ENCODE measurements at places on chromosomes 16 and 17.

GRCh38 chr16:54280751-54281150, 5.8 kb downstream of the IRX3 start:
- no peak for DNase-seq

GRCh38 chr16:13136901-13137300, 235.5 kb downstream of the SHISA9 start:
- DNase-seq: no peak

DNA sequence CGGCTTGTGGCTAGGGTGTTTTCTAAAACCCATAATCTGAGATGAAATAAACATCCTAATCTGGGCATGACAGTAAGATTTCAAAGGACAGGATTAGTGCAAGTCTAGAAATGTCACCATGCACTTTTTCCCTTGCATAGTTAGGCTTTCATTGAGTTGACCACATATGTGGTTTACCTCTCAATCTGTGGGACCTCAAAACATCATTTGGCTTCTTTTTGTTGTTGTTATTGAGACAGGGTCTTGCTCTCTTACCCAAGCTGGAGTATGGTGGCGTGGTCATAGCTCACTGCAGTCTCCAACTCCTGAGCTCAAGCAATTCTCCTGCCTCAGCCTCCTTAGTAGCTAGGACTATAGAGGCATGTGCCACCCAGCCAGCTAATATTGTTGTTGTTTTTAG, 197.8 kb downstream of the CEP112 start:
- no peak for DNase-seq

GRCh38 chr16:89562939-89563338, 2.5 kb downstream of the RPL13 start:
- no peak for DNase-seq
